Fibroblast of skin of scalp (primary cell): ENCODE measurements at places on chromosomes 11 and 22.

GRCh38 chr22:39627865-39628562 is 57.5 kb downstream of the CACNA1I start:
- DNase-seq, result no peak

GRCh38 chr22:38310518-38311322 is 6.5 kb downstream of the CSNK1E start:
- DNase-seq, result no peak

GRCh38 chr11:74449369-74449931 is 17.9 kb downstream of the KCNE3 start:
- peak; percentile 86 for DNase-seq

GRCh38 chr11:119210050-119210449 is 3.9 kb downstream of the CBL start:
- no peak for DNase-seq

GRCh38 chr11:105700271-105700670 is 90.4 kb downstream of the GRIA4 start:
- DNase-seq, result no peak

DNA sequence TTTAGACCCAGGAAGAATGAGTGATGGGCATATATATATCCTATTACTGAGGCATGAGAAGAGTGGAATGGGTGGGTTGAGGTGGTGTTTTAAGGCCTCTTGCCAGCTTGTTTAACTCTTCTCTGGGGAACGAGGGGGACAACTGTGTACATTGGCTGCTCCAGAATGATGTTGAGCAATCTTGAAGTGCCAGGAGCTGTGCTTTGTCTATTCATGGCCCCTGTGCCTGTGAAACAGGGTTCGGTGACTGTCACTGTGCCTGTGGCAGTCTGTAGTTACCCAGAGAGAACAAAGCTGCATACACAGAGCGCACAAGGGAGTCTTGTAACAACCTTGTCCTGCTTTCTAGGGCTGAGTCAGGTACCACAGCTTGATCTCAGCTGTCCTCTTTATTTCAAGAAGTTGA is 11.7 kb downstream of the LIMK2 start:
- no peak for DNase-seq

DNA sequence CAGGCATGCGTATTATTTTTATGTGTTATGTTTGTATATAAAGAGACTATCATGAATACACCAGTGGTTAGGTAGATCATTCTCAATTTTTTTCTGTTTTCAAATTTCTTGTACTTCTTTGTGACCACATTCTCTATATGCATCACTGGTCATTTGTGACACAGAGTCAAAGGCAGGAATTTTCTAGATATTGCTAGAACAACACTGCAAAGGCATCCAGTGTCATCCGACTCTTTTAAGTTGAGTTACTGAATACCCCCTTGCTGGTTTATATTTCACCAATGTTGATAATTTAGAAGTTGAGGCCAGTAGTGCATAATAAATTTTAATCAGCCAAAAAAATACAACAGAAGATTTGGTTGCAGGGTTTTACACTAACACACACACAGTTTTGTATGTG is 351.8 kb downstream of the CASP12 start:
- no peak for DNase-seq

GRCh38 chr11:33742249-33742851 is 6.1 kb upstream of the CD59 start:
- DNase-seq, result peak; percentile 34

- no peak for DNase-seq
Measured at GRCh38 chr11:110454609-110455008, 24.9 kb downstream of the FDX1 start.

GRCh38 chr11:7561562-7561961 is 47.8 kb downstream of the PPFIBP2 start:
- DNase-seq, result no peak

DNA sequence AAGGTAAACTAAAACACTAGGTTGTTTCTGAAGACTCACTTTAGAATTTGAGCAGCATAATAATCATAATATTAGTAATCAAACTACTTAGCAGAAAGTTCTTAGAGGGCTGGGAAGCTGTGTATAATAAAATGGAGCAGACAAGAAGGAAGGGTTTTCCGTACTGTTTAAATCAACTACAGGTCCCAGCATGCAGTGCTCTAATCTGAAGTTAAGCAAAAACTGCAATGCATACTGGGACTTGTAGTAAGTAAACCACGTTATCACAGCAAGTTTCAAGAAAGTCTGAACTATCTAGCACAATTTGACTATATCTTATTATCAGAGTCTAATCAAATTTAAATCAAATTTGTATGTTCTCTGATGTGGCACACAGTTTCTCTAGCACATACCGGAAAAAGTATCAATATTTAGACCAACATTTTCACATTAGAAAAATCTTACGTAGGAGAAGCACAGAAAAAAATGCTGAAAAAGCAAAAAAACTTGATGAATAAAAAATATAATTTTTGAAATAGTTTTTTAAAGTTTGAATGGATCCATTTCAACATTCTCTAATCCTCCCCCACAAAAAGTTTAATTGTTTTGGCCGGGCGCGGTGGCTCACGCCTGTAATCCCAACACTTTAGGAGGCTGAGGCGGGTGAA is 8.2 kb downstream of the PHF21A start:
- DNase-seq, result peak; percentile 57

- DNase-seq, result no peak
Measured at GRCh38 chr11:128477278-128477677, 110.1 kb downstream of the ETS1 start.

- DNase-seq, result peak; percentile 76
Measured at GRCh38 chr11:26976389-26976788, 17.5 kb upstream of the FIBIN start.

DNA sequence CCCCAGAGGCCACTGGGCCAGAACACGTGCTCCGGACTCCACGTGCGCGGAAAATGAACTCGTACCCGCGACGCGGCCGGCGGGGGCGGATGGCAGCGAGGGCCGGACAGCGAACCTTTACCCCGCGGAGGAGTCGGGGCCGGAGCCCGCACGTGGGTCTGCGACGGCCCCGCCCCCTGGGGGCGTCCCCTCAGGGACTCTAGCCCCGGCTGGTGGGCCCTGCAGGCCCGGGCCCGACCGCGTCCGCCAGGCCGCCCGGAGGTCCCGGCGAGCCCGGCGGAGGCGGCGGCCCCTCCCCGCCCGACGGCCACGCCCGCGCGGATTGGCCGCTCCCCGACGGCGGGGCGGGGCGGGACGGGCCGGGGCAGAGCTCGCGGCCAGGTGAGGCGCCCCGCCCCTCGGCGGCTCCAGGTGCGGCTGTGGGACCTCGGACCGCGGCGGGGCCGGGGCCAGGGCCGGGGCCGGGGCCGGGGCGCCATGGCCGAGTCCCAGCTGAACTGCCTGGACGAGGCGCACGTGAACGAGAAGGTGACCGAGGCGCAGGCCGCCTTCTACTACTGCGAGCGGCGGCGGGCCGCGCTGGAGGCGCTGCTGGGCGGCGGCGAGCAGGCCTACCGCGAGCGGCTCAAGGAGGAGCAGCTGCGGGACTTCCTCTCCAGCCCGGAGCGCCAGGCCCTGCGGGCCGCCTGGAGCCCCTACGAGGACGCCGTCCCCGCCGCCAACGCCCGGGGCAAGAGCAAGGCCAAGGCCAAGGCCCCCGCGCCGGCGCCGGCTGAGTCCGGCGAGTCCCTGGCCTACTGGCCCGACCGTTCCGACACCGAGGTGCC is at the start of gene FAM83F:
TSS of gene FAM83F (plus strand) at position 389 of the 827 bp plus-strand sequence. CDS start at position 478, 89 bp downstream.
- no peak for DNase-seq

- peak; percentile 88 for DNase-seq
Measured at GRCh38 chr11:83035070-83035854, 36.4 kb downstream of the RAB30 start.

GRCh38 chr11:110565357-110566336 is 135.9 kb downstream of the FDX1 start:
- DNase-seq, result peak; percentile 3

DNA sequence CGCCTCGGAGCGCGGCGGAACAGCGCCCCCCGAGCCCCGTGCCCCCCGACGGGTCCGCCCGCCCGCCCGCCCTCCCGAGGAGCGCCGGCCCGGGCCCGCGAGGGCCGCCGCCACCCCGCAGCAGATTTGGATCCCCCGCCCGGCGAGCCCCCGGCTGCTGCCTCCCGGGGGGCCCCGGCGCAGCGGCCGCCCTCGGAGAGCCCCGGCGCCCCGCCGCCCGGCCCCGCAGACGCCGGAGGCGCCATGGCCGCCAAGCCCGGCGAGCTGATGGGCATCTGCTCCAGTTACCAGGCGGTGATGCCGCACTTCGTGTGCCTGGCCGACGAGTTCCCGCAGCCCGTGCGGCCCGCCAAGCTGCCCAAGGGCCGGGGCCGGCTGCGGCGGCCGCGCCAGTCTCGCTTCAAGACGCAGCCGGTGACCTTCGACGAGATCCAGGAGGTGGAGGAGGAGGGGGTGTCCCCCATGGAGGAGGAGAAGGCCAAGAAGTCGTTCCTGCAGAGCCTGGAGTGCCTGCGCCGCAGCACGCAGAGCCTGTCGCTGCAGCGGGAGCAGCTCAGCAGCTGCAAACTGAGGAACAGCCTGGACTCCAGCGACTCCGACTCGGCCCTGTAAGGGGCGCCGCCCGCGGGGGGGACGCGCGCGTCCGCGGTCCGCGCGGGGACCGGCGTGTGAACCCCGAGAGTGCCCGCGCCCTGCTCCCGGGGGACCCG is 380 bp downstream of the C11orf96 start:
- no peak for DNase-seq

DNA sequence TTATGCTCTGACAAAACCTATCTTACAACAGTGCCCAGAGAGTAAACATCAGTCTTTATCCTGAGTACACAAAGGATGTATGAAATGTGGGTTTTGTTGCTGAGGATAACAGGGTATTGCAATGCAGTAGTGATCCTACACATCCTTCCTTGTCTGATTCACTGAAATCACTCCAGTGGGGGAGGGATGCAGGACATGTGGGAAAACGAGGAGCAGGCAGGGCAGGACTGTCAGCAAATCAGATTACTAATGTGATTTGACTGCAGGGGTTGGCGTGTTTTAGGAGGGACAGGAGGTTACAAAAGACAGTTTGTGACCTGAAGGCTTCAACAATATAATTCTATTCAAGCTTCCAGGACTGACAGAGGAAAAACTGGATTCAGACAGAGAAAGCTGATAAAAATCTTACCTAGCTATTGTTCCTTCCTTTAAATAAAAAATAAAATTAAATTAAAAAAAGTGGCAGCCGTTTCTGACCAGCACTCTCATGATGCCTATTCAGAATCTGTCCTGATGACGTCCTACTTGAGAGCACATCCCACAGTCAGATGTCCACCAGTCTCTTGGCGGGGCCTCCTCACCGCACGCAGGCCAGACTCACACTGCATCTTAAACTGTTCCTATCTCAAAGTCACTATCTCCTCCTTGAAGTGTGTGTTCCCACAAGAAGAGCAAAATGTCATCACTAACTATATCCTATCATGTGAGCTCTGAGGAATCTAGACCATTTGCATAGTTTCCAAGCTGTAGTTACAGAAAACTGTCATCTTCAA is 50.6 kb upstream of the MN1 start:
- peak; percentile 71 for DNase-seq

DNA sequence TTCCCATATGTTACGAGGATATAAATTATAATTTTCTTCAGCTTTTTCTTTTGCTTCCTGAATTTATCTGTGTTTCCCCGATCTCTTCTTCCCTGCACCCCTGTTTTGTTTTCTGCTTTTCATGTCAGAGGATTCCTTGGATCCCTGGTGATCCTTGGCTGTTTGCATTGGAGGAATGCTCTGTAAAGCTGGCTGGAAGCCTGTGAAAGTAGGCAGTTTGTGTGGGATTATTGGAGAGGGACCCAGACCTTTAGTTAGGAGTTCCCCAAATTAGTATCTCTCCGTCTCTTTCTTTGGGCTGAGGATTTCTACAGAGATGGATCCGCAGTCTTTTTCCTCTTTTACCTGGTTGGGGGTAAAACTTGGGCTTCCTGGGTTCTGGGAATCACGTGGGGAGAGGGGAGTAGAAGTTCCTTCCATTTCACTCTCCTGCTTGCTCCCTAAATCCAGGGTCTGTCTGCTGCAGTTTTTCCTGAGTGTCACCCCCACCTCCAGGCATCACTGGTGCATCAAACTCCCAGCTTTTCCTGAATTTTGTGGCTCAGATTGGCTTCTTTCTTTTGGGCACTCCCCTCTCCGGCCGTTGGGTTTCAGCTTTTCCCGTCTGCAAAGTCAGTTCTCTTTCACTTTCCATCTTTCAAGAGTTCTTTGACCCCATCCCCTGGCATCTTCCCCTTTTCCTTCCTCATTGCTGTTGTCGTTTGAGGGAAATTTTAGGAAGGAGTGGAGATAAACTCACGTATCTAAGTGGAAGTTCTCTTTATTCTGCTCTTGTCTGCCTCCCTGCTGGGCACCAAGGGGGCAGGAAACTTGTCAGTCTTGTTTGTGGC is 79.1 kb upstream of the ALX4 start:
- no peak for DNase-seq

DNA sequence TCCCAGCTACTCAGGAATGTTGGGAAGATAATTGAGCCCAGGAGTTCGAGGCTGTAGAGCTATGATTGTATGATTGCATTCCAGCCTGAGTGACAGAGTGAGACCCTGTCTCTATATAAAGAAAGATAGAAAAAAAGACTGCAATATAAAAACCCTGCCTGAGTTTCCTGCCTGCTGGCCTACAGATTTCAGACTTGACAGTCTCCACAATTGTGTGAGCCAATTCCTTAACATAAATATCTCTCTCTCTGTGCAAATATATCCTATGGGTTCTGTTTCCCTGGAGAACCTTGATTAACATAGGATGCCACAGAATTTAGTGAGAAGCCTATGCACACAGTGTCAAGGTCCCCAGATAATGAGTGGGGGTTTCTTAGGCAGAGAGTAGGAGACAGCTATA is 32.5 kb upstream of the ZBTB44 start:
- DNase-seq, result no peak

- no peak for DNase-seq
Measured at GRCh38 chr11:17721242-17721999, 2.0 kb downstream of the MYOD1 start.

DNA sequence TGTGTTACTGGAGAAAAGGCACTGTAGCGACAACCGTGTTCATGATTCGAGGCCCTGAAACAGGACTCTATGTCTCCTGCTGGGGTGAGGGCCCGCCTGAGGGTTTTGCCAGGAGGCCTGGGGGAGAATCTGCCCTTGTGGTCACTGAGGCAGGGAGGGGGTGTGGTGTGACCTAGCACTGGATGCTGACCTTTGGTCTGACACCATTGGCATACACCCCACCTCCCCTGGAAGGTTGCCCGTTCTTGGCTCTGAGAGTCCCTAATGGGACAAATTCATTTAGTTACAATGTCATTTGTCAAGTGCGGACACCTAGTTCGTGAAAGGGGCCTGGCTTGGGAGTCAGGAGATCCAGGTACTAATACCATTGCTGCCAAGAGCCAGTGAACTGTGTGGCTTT is 29.0 kb downstream of the NECTIN1 start:
- DNase-seq, result no peak

GRCh38 chr22:47631571-47632102 is 869.2 kb downstream of the TBC1D22A start:
- DNase-seq, result no peak

DNA sequence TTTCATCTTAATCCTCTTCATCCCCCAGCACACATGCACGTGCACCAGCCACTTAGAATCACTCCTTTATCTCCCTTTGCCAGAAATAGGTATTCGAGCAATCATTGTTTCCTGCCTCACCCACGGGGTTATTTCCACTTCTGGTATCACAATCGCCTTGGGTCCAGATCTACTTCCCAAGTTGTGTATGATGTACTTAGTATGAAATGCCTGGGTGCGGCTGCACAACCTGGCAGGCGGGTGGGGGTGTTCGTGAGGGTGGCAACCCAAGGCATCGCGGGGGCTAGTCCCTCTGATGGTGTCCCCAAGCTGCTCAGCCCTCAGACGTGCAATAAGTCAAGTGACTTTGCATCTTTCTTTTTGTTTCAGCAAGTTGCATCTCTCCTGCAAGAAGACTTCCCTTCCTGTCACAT is 475.6 kb downstream of the MIAT start:
- no peak for DNase-seq

- DNase-seq, result no peak
Measured at GRCh38 chr11:105491394-105491793, 118.5 kb upstream of the GRIA4 start.
